Activated CD8-positive, alpha-beta memory T cell treated with anti-CD3 and anti-CD28 coated beads for 4 hours (primary cell): ENCODE measurements at places on chromosomes 3 and 15.

GRCh38 chr15:78850941-78851755, 21.5 kb upstream of the MORF4L1 start:
- no peak for DNase-seq

GRCh38 chr15:66644000-66644787, 57.8 kb upstream of the SMAD6 start:
- DNase-seq, result no peak

- DNase-seq, result no peak
Observed at GRCh38 chr3:159797771-159798170, 190.9 kb upstream of the IL12A start.

- DNase-seq, result no peak
Observed at GRCh38 chr15:69636169-69636915, 183.7 kb downstream of the RPLP1 start.

DNA sequence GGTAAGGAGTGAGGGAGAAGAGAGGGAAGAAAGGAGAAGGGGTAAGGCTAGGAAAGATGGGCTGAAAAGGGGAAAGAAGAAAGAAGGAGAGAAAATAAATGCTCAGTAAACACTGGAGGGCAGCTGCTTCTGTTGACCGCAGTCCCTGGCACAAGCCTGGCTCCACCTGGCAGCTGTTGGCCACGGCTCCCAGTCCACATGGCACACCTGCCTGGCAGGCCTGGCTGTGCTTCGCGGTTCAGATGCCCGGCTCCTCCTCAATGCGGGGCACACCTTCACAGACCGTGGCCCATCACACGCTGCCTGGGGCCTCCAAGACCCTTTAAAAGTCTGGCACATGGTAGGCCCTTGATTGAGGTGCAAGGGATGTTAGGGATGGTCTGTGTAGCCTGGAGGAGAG, 516.8 kb upstream of the PROK2 start:
- DNase-seq, result no peak

DNA sequence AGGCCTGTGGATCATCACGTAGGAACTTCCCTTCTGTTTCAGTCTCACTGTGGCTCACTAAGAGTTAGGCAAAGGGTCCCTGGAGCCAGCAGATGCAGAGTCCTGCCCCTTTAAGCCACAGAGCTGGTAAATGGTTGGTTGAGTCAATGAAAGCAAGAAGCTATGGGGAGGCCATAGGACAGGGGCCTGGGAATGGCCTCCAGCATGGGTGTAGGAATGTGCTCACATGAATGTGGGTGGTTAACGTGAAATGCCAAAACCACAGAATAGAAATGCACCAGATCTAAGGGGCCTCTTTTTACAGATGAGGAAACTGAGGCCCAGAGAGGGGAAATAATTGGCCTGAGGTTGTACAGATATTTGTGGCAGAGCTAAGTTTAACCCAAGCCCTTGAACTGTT, 150.3 kb downstream of the TLE3 start:
- DNase-seq, result no peak

GRCh38 chr15:90286678-90287077, 21.2 kb downstream of the NGRN start:
- no peak for DNase-seq

- DNase-seq, result no peak
Observed at GRCh38 chr15:96331144-96331944, 844 bp downstream of the NR2F2 start.

DNA sequence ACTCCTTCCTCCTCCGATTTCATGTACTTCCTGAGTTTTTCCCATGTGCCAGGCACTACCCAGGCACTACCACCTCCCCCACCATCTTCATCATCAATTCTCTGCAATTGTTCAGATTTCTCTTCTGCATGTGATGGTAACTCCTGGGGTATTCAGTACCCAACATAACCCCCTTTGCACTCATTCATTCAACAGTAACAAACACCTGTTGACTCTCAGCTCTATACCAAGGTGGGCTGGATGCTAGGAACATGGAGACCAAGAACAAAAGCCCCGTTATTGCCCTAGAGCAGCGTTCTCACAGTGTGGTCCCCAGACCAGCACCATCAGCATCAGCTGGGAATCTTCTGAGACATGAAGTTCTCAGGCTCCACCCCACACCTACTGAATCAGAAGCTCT, 113.0 kb upstream of the CHD2 start:
- DNase-seq, result no peak

DNA sequence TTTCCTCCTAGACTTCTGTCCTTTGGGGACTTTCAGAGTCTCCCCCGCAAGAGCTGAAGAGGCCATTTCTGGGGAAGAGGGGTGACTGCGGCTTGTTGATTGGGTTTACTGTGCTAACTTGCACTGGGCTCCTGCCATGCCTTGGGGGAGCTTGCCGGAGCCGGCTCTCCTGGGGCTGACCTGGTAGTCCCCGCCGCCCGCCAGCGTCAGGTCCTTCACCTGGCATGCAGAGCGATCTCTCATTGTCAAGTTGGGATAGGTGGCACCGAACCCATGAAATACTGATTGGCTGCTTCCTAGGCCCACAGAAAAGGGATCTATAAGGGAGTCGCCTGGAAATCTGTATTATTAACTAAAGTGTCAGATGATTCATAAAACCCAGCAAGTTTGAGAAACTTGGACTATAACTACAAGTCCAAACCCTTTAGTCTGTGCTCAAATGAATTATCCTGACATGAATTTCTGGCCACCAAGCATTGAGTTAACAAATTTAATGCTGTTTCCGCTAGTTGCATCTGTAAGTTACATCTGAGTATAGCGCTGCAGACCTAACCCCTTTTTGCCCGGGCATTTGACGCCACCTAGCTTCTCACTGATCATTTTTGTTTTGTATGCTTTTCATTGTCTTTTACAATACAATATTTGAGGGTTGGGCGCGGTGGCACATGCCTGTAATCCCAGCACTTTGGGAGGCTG, 607 bp upstream of the IMP3 start:
- no peak for DNase-seq

GRCh38 chr3:106036696-106037095, 167.9 kb upstream of the CBLB start:
- no peak for DNase-seq

GRCh38 chr3:122628567-122628966, 51.1 kb downstream of the PARP15 start:
- no peak for DNase-seq

- DNase-seq, result no peak
Observed at GRCh38 chr15:51172193-51172592, 77.5 kb upstream of the TNFAIP8L3 start.

DNA sequence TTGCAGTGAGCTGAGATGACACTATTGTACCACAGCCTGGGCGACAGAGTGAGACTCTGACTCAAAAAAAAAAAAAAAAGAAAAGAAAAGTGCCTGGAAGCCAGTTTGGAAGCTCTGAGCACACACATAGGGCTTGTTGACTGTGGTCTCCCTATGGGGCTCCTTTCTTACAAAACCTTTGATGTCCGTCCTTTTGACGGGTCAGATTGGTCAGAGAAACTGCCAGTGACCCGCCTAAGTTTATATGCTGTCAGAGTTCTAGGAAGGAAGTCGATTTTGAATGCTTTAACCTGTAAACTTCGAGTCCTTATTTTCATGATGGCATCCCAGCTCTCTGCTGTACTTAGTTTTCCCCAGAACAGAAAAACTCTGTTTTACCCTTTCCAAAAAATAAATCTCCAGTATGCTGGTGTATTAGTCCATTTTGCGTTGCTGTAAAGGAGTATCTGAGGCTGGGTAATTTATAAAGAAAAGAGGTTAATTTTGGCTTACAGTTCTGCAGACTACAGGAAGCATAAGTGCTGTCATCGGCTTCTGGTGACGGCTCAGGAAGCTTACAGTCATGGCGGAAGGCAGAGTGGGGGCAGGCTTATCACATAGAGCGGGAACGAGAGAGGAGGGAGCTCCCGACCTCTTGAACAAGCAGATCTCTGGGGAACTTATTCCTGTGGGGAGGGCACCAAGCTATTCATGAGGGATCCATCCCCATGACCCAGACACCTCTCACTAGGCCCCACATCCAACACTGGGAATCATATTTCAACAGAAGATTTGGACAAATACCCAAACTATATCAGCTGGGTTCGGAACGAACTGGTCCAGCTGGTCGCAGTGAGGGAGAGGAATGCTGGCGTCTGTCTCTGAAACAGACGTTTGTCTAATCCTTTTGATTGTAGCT, 72.3 kb downstream of the LMLN start:
- DNase-seq, result no peak

DNA sequence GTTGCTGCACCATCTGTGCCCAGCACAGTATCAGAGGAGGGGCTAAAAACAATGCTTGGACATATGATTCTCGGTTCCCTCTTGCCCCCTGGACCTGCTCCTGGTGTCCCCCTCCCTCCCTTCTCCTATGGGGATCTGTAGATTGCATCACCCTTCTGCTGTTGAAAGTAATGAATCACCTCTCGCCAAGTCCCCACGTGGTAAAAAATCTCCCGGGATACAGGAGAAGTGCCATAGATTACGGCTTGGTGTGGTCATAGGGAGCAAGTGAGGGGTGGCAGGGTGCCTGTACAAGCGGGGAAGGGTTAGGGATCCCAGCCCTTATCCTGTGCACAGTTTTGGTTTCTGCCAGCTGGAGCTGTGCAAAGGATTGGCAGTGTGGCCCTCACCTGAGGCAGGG, 37.7 kb downstream of the AMOTL2 start:
- DNase-seq, result no peak

GRCh38 chr3:152583963-152584362, 251.0 kb upstream of the P2RY1 start:
- no peak for DNase-seq

DNA sequence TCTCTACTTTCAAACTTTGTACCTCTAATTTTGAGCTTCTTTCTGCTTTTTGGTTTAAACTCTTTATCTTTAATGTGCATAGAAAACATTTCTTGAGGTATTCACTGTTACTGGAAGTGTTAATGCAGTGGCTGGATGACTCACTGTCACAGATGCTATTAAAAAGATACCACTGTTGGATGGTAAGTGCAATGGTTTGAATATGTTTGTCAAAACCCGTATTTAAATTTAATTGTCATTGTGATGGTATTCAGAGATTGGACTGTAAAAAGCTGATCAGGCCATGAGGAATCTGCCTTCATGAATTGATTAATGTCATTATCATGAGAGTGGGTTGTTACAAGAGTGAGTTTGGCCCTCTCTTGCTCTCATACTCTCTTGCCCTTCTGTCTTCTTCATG, 70.6 kb downstream of the AP4E1 start:
- no peak for DNase-seq

DNA sequence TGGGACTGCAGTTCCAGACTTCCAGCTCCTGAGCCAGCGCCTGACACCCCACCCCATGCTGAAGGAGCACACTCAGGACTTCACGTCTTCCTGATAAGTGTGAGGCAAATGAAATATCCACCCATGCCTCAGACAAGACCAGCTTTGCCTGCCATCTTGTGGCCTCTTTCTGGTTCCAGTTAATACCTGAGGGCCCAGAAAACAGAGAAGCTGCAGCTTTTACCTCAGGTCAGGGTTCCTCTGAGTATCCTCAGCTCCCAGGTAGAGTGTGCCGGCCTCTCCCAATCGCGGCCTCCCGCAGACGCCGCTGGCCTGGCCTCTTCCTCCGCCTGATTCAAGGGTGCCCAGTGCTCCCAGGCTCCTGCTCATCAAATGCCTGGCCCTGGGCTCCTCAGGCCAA, 5.1 kb upstream of the KLHL6 start:
- no peak for DNase-seq

DNA sequence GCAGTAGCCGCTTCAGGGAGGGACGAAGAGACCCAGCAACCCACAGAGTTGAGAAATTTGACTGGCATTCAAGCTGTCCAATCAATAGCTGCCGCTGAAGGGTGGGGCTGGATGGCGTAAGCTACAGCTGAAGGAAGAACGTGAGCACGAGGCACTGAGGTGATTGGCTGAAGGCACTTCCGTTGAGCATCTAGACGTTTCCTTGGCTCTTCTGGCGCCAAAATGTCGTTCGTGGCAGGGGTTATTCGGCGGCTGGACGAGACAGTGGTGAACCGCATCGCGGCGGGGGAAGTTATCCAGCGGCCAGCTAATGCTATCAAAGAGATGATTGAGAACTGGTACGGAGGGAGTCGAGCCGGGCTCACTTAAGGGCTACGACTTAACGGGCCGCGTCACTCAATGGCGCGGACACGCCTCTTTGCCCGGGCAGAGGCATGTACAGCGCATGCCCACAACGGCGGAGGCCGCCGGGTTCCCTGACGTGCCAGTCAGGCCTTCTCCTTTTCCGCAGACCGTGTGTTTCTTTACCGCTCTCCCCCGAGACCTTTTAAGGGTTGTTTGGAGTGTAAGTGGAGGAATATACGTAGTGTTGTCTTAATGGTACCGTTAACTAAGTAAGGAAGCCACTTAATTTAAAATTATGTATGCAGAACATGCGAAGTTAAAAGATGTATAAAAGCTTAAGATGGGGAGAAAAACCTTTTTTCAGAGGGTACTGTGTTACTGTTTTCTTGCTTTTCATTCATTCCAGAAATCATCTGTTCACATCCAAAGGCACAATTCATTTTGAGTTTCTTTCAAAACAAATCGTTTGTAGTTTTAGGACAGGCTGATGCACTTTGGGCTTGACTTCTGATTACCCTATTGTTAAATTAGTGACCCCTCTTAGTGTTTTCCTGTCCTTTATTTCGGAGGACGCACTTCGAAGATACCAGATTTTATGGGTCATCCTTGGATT, at the start of gene MLH1:
MLH1 (plus strand) TSS at position 193 of the 958 bp plus-strand sequence; CDS start at position 223, 30 bp downstream.
- DNase-seq, result peak; percentile 90

DNA sequence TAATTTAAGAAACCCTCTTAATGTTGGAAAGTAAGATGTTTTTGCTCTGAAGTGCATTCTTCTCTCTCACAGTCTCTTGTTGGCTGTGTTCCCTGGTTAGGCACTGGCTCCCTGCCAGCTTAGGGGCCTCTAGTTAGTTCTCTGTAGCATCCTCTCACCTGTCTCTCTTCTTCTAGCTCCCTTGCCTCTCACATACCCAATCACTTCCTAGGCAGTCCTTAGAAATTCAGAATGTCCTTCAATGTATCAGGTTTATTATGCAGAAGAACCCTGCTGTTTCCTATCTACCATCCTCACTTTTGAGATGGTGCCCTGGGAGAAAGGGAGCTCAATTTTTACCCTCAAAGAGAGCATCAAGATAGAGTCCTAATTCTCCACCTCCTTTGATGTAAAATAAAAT, 36.2 kb upstream of the CPNE4 start:
- no peak for DNase-seq
